ENCODE measurements at places on chromosomes 3 and 15.
A peak's percentile ranks its signal among the peaks of the same experiment; 100 is the strongest.

GRCh38 chr3:174792864-174793263 is 66.3 kb upstream of the NAALADL2 start:
- no peak for DNase-seq

GRCh38 chr3:81439108-81439507 is 322.3 kb downstream of the GBE1 start:
- DNase-seq = no peak

GRCh38 chr15:41904541-41905005 is 10.7 kb upstream of the SPTBN5 start:
- peak; percentile 57 for DNase-seq

GRCh38 chr15:29064290-29064689 is 178.5 kb downstream of the APBA2 start:
- DNase-seq = no peak

- no peak for DNase-seq
Observed at GRCh38 chr3:100407977-100408532, 6.7 kb downstream of the LNP1 start.

GRCh38 chr3:197268294-197268693 is 30.1 kb downstream of the DLG1 start:
- DNase-seq = no peak

DNA sequence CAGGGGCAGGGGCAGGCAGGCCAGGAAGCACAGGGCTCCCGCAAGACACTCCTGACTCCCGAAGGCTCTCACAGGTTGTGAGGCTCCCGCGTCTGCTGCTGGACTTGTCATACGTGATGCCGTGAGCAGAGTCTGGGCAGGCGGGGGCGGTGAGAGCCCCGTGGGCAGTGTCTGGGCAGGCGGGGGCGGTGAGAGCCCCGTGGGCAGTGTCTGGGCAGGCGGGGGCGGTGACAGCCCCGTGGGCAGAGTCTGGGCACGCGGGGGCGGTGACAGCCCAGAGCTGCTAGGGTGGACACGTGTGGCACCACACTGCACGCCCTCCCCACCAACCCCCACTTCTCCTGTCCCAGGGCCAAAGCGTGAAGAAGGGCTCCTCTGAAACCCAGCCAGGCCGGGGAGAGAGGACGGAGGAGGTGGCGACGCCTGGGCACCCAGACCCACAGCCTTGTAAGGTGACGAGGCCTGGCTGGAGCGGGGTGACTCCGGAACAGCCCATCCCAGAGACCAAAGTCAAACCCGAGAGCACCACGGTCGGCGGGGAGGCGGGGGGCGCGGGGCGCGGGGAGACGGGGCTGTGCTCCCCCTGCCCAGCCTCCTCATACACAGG is 35.0 kb downstream of the TNK2 start:
- no peak for DNase-seq

- no peak for DNase-seq
Observed at GRCh38 chr3:14430706-14431451, 28.5 kb downstream of the SLC6A6 start.

- no peak for DNase-seq
Observed at GRCh38 chr3:37852097-37852496, 9.6 kb upstream of the CTDSPL start.

DNA sequence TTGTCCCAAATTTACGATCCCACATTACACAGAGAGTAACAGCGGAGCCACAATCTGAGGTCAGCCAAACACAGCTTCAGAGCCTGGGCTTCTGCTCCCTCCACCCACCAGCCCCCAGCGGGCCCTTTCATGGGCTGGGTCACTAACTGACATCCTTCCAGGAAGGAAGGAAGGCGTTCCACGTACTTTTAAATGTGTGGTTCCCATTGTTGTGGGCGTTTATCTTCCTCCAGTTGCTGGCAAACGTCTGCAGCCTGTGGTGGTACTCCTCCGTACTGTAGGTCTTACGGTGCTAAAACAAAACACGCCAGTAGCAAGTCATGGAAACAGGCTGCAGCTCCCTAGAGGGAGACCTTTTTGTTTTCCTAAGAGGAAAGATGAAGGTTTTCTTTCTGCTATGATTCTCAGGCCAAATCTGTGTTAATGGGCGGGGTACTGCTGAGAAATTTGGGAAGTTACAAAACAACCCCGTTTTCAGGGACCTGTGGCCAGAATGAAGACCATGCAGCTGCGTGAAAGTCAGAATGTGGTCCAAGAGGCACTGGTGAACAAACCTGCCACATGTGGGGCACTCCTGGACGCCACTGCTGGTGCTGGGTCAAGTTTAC is 7.6 kb downstream of the CTSH start:
- DNase-seq = no peak

- DNase-seq = no peak
Observed at GRCh38 chr15:74245342-74245931, 9.3 kb downstream of the CCDC33 start.

- DNase-seq = no peak
Observed at GRCh38 chr3:140467104-140467577, 210.7 kb upstream of the TRIM42 start.

DNA sequence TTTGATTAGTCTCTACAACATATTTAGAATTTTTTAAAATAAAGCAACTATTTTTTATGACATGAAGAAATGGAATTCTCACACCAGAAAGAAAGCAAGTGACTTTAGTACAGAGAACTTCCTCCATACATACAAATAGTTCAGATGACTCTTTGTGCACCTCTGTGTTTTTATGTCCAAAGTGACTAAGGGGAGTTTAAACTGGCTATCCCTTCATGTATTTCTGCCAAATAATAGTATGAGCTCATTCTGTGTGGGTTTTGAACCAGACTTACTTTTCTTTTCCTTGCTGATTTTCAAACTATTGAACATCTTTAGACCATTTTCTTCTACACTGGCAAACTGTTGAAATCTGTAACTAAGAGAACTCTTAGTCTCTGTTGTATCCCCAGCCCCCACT is 196.3 kb downstream of the EPHA3 start:
- no peak for DNase-seq

DNA sequence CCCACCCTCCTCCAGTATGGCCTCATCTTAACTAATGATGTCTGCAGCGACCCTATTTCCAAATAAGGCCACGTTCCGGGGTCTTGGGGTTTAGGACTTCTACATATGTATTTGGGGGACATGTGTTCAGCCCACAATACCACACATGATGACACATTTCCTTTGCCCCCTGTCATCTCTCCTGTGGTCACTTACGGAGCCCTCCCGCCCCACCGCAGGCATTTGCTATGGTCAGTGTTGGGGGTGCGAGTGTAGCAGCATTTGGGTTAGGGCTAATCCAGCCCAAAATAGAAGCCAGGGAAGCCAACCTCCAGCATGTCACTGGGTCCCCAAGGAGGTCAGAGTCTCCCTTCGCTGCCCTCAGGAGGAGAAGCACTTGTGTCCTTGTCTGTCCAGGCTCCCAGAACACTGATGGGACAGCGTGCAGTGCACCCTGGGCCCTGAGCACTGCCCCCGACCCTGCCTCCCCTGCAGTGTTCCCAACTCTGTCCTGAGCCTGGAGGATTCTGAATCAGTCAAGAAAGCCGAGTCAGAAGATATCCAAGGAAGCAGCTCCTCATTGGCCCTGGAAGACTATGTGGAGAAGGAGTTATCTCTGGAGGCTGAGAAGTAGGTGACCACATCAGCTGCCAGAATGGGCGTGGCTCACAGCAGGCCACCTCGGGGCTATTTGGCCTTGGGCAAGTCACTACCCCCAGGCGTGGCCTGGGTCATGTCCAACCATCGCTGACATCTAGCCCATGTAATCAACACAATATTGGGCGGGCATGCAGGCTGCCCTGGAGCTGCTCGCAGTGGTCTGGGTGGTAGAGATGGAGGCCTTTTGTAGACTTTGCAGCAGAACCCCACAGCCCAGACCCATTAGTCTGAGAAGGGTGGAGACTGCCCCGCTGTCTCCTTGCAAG is 46.9 kb upstream of the FGD5 start:
- DNase-seq = no peak

DNA sequence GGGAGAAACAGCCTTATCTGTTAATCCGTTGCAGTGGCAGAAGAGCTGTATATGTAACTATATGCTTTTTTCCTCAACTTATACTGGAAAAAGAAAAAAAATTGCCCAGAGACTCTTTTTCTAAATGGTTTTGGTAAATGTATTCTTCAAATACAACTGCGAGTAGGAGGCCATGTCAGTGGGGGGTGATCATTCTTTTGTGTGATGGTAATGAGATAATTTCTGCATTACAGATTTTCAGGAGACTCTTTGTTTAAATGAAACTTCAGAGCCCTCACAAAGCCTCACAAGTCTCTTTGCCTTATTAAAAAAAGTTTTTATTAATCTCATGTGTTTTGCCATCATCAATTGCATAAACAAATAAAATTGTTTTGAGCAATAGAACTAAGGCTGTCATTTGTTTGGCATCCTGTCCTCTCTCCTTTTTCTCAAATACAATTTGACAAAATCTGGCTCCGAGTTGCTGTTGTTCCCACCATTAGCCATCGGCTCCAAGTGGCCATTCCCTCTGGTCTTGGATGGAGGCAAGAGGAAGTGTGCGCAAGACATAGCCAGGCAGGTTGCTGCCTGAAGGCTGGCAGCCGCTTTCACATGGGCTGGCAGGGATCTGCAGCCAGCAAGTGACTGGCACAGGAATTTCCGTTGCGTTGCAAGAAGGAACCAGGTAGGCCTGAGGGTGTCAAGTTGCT is 116.7 kb downstream of the FNDC3B start:
- no peak for DNase-seq

DNA sequence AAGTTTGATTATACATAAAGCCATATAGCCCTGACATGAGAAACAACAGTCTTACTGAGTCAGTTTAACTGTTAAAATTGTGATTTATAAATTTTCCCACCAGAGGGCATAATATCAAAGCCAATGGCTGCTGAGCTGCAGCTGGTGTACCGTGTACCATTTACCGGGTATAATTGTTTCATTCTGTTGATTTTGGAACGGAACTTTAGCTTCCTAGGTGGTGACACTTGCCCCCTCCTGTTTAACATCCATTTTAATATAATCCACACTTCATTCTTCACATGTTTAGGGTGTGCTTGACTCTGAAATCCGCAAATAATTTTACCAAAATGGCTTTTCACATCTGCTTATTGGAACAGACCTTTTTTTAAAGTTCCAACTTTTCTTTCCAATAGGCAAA is 72.8 kb downstream of the SLC9A9 start:
- no peak for DNase-seq

DNA sequence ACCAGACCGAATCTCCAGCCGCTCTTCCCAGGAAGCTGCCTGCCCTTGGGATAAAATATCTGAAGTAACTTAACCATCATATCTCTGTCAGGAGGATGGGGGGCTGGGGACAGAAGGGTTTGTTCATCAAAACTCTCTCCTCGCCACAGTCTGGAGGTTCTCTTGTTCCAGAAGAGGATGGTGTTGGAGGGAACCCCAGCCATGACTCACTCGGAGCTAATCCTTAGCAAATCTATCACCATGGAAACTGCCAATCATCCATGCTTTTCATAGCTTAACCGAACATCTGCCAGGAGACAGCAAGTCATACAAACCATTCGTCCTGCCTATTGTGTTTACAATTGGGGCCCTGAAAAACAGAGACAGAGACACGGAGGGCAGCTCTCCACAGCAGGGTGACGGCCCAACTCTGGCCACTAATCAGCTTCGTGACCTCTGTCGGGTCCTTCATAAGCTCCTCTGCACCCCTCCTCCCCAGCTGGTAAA is 73.8 kb upstream of the HEG1 start:
- no peak for DNase-seq

GRCh38 chr15:63238796-63239195 is 38.6 kb upstream of the APH1B start:
- DNase-seq = no peak

DNA sequence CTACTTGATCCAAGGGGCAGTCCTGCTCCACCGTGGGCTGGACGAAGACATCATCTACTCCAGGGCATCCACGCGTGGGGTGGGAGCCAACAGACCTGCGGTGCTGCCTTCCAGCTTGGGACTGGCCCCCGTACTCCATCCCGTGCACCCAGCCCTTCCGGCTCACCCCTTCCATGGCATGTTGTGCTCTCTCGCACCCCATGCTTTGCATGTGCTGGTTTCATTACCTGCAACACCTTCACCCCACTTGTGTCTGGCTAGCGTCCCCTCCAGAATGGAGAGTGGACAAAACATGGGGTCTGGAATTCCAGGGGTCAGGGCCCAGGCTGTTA is 30.2 kb downstream of the SEMA7A start:
- no peak for DNase-seq

GRCh38 chr3:132661101-132661500 is 972 bp downstream of the UBA5 start:
- no peak for DNase-seq

- no peak for DNase-seq
Observed at GRCh38 chr3:104961851-104962250, 404.9 kb upstream of the ALCAM start.

- DNase-seq = no peak
Observed at GRCh38 chr15:57485869-57486268, 105.8 kb upstream of the MYZAP start.

- DNase-seq = no peak
Observed at GRCh38 chr3:47605652-47606051, 27.0 kb upstream of the CSPG5 start.

GRCh38 chr15:86125775-86126174 is 46.1 kb downstream of the AGBL1 start:
- DNase-seq = no peak

DNA sequence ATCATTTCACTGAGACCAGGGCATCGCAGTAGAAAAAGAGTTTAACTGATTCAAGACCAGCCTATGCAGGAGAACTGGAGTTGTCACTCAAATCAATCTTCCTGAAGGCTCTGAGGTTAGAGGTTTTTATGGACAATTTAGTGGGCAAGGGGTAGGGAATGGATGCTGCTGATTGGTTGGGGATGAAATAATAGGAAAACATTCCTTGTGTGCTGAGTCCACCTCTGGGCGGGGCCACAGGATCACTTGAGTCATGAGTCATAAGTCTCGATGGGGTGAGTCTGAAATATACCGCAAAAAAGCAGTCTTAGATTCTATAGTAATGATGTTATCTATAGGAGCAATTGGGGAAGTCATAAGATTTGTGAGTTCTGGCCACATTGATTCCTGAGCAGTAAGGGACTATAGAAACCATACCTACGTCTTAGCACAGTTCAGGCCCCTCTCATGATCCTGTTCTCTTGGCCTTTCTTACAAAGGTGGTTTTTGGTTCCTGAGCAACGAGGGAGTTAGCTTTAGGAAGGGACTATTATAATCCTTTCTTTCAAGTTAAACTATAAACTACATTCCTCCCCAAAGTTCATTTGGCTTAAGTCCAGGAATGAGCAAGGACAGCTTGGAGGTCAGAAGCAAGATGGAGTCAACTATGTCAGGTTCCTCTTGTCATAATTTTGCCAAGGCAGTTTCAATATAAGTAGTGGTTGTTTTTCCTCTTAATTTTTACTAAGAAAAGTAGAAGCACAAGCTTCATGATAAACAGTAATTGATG is 2.7 kb upstream of the OPA1 start:
- DNase-seq = no peak

Measured in activated CD4-positive, CD25-positive, alpha-beta regulatory T cell treated with anti-CD3 and anti-CD28 coated beads, Interleukin-2, amount 50 U/mL, for 16 hours (primary cell).